ENCODE measurements at places on chromosomes 3 and 15. TPM values are rescaled to one million over a fixed set of nuclear protein-coding genes. Genes with fewer than 3 reads are reported as not detected.

KPNA1 gene
- total RNA-seq, result 41.0 TPM

ATP13A5 gene
- total RNA-seq, result not detected

SMAD6 gene
- total RNA-seq, result 8.0 TPM

BOC gene
- 80.3 TPM for total RNA-seq

WDR5B gene
- total RNA-seq, result 3.0 TPM

GXYLT2 gene
- total RNA-seq, result 7.7 TPM

AGBL1 gene
- 0.16 TPM for total RNA-seq

DNA sequence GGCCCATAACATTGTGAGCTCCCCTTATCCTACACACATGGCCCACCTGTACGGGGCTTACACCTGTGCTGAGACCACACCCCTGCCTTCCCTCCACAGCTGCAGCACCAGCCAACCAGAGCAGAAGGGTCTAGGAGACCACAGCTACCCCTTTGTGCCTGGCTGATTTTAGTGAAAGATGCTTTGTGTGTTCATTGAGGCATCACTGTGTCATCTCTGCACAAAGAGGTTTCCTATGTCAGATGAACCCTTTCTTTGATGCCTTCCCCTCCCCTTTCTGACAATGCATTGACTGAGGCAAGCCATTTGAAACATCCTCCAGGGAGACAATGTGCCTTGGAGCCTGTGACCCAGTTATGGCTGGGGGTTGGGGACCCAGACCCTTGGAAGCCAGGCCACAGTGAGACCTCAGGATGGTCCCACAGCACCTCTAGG lies 54.9 kb upstream of the SLC7A14 start:
- no peaks in the 10 kb centered on the region for H3K4me1 ChIP-seq
- no peaks in the 10 kb centered on the region for H3K36me3 ChIP-seq
- no peak overlapping the region for H3K4me3 ChIP-seq
- no peak overlapping the region for H3K27ac ChIP-seq
- no peaks in the 10 kb centered on the region for H3K27me3 ChIP-seq

DNA sequence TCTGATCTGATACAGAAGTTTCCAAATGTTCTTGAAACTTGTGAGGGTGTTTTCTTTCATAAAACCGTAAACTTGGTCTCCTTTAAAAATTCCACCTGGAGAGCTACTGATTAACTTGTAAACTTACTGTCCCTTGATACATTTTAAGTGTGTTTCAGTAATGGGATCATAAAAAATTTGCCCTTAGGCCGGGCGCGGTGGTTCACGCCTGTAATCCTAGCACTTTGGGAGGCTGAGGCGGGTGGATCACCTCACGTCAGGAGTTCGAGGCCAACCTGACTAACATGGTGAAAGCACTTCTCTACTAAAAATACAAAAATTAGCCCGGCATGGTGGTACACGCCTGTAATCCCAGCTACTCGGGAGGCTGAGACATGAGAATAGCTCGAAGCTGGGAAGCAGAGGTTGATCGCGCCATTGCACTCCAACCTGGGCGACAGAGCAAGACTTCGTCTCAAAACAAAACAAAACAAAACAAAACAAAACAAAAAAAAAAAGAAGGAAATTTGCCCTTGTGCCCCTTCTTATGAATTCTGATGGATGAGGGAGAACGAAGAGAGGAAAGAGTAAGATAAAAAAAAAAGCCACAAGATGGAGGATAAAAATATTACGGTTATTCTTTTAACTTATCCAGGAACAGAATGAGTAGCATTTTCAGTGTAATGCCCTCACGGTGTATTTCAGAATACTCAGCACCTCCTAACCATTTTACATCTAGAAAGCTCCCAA lies 32.1 kb upstream of the AP4E1 start:
- H3K4me1 ChIP-seq, result no peaks in the 10 kb centered on the region
- H3K27ac ChIP-seq, result peak overlapping the region; percentile 35
- DNase-seq, result no peak
- no peaks in the 10 kb centered on the region for H3K27me3 ChIP-seq
- no peaks in the 10 kb centered on the region for H3K36me3 ChIP-seq

DNA sequence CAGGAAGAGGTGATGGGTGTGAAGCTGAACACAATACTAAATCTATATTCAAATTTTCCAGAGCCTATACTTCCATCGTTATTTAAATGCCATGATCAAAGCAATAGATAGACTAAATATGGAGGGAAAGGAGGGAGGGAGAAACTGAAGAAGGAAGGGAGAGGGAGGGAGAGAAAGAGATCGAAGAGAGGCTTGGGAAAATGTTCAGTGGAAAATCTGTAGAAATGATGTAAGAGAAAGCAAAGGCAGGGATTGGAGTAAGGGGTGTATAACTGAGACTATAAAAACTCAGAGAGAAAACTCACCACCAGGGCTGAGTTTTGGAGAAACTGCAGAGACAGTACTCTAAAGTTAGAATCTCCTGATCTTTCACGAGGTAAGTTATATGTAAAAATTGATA lies at the start of gene OSTN:
OSTN (plus strand) TSS at position 310 of the 400 bp plus-strand sequence. CDS start 13,292 bp downstream, outside the sequence.
- H3K27ac ChIP-seq, result no peak within 1 kb of the TSS
- no peak for DNase-seq
- H3K36me3 ChIP-seq, result no peaks in the 10 kb centered on the region
- H3K4me3 ChIP-seq, result no peak within 1 kb of the TSS
- no peaks in the 10 kb centered on the region for H3K27me3 ChIP-seq

- peak; percentile 71 for DNase-seq
- peak overlapping the region; percentile 99 for H3K27ac ChIP-seq
- peaks cover 26% of the 10 kb centered on the region for H3K4me1 ChIP-seq
- H3K4me3 ChIP-seq, result peak overlapping the region; percentile 98
These were observed 734 bp downstream of the TBL1XR1 start for GRCh38 chr3:177196456-177197040.

- no peak overlapping the region for H3K4me3 ChIP-seq
- H3K4me1 ChIP-seq, result no peaks in the 10 kb centered on the region
- H3K27me3 ChIP-seq, result no peaks in the 10 kb centered on the region
- H3K36me3 ChIP-seq, result no peaks in the 10 kb centered on the region
These were observed 32.7 kb downstream of the SRGAP3 start for GRCh38 chr3:9216736-9217135.

- H3K4me3 ChIP-seq, result peak overlapping the region; percentile 57
- no peaks in the 10 kb centered on the region for H3K27me3 ChIP-seq
- no peaks in the 10 kb centered on the region for H3K4me1 ChIP-seq
- peak; percentile 57 for DNase-seq
- H3K36me3 ChIP-seq, result no peaks in the 10 kb centered on the region
These were observed 662 bp downstream of the TMEM108 start for GRCh38 chr3:133038731-133039375.

GRCh38 chr3:62951037-62951613 lies 75.9 kb upstream of the CADPS start:
- no peak overlapping the region for H3K27ac ChIP-seq
- H3K4me1 ChIP-seq, result no peaks in the 10 kb centered on the region
- no peak overlapping the region for H3K4me3 ChIP-seq

DNA sequence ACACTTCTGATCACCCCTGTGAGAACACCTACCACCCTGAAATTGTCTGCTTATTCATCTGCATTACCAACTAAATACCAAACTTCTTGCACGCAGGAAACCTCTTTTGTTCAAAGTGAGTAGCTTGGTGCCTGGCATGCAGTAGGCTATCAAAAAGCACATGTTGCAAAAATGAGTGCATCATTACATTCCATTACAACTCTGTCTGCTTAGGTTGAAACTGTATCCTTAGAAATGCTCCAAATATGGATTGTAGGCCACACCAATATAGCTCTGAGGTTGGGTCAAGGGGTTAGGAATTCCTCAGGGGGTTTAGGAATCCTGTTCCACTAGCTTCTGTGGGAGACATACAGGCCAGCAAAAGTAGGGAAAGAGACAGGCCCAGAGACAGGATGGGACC lies 107.2 kb downstream of the THRB start:
- peak overlapping the region; percentile 58 for H3K27ac ChIP-seq
- DNase-seq, result no peak
- no peaks in the 10 kb centered on the region for H3K27me3 ChIP-seq
- no peak overlapping the region for H3K4me3 ChIP-seq

GRCh38 chr3:189841473-189842205 lies 210.4 kb downstream of the TP63 start:
- H3K4me1 ChIP-seq, result no peaks in the 10 kb centered on the region
- H3K27ac ChIP-seq, result no peak overlapping the region
- no peaks in the 10 kb centered on the region for H3K27me3 ChIP-seq
- H3K4me3 ChIP-seq, result no peak overlapping the region
- DNase-seq, result no peak

GRCh38 chr3:192077795-192078497 lies 617.0 kb downstream of the PYDC2 start:
- H3K27me3 ChIP-seq, result no peaks in the 10 kb centered on the region
- no peaks in the 10 kb centered on the region for H3K4me1 ChIP-seq
- no peak for DNase-seq
- no peak overlapping the region for H3K27ac ChIP-seq

GRCh38 chr15:99306694-99307338 lies 55.5 kb downstream of the LRRC28 start:
- peak overlapping the region; percentile 11 for H3K4me3 ChIP-seq
- H3K4me1 ChIP-seq, result peaks cover 18% of the 10 kb centered on the region
- no peak for DNase-seq
- H3K27me3 ChIP-seq, result no peaks in the 10 kb centered on the region

- no peaks in the 10 kb centered on the region for H3K27me3 ChIP-seq
- no peak for DNase-seq
- H3K27ac ChIP-seq, result no peak overlapping the region
- H3K36me3 ChIP-seq, result no peaks in the 10 kb centered on the region
- no peaks in the 10 kb centered on the region for H3K4me1 ChIP-seq
- no peak overlapping the region for H3K4me3 ChIP-seq
These were observed 72.3 kb upstream of the ST3GAL6 start for GRCh38 chr3:98690876-98691275.

GRCh38 chr15:93420050-93420452 lies 331.0 kb upstream of the RGMA start:
- no peak for DNase-seq
- no peaks in the 10 kb centered on the region for H3K36me3 ChIP-seq
- no peaks in the 10 kb centered on the region for H3K4me1 ChIP-seq
- H3K27ac ChIP-seq, result no peak overlapping the region

GRCh38 chr3:184965639-184966430 lies 153.9 kb downstream of the VPS8 start:
- no peak overlapping the region for H3K4me3 ChIP-seq
- DNase-seq, result no peak
- no peak overlapping the region for H3K27ac ChIP-seq
- H3K4me1 ChIP-seq, result no peaks in the 10 kb centered on the region
- H3K36me3 ChIP-seq, result peaks cover 43% of the 10 kb centered on the region

DNA sequence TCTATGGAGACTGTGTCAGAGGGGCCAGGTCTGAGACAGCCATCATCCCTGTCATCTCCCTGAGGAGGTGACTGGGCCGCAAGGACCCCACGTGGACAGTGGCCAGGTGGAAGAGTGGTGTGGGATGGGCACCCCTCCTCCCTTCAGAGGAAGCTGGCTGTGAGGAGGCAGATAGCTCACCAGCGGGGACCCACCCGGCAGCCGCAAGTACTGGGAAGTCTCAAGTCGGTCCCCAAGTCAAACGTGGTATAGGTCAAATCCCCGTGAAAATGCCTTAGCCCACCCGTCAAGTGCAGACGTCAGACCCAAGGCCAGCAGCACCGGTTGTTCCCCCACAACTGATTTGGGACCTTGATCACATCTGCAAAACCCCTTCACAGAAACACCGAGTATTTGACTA lies 12.3 kb upstream of the KLF13 start:
- no peaks in the 10 kb centered on the region for H3K36me3 ChIP-seq
- no peaks in the 10 kb centered on the region for H3K4me1 ChIP-seq
- H3K27me3 ChIP-seq, result no peaks in the 10 kb centered on the region
- DNase-seq, result no peak
- no peak overlapping the region for H3K27ac ChIP-seq

DNA sequence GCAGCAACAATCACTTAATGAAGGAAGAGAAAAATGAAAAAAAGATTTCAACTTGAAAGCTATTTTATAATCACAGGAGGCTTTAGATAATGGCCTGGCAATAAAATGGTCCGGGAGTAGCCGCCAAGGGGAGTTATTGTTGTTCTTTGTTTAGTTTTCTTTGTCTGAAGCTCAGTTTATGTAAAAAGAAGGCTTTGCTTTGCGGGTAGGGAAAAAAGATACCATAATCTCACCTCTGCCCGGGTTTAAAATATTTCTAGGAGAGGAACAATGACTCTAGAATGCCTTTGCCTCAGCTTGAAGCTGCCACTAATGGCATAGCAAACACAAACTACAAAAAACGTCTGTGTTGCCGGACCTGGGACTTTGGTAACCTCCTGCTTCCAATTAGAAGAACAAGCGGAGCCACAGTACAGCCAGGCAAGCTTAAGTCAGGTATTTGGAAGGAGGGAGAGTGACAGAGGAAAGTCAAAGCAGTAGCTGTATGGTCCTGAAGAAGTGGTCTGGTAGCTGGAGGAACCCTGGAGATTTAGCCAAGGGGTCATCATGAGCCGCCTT lies 764.5 kb downstream of the TUSC7 start:
- H3K27ac ChIP-seq, result no peak overlapping the region
- DNase-seq, result no peak
- no peaks in the 10 kb centered on the region for H3K36me3 ChIP-seq
- no peaks in the 10 kb centered on the region for H3K27me3 ChIP-seq

DNA sequence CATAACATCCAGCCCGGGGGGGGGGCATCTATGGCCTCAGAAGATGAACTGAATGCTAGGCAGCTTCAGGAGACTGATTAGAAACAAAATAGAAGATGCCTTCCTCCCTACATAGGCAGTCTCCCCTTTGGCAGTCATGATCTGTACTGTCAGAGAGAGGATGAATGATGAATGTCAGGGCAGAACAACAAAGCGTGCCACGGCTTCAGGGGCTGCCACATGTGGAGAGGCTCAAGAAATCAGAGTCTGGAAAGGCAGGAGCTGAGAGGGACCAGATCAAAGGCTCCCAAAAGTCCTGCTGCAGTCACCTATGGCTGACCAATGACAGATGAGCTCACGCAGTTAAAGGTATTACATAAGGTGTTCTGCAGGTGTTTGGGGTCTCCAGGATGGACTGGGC lies 180.4 kb downstream of the UACA start:
- DNase-seq, result no peak
- no peaks in the 10 kb centered on the region for H3K36me3 ChIP-seq
- no peaks in the 10 kb centered on the region for H3K27me3 ChIP-seq
- no peak overlapping the region for H3K4me3 ChIP-seq

GRCh38 chr3:55165278-55165677 lies 237.4 kb upstream of the LRTM1 start:
- no peaks in the 10 kb centered on the region for H3K36me3 ChIP-seq
- H3K27me3 ChIP-seq, result no peaks in the 10 kb centered on the region
- peaks cover 23% of the 10 kb centered on the region for H3K4me1 ChIP-seq
- no peak overlapping the region for H3K4me3 ChIP-seq
- no peak overlapping the region for H3K27ac ChIP-seq
